ENCODE measurements at places on chromosomes 6 and 20.

DNA sequence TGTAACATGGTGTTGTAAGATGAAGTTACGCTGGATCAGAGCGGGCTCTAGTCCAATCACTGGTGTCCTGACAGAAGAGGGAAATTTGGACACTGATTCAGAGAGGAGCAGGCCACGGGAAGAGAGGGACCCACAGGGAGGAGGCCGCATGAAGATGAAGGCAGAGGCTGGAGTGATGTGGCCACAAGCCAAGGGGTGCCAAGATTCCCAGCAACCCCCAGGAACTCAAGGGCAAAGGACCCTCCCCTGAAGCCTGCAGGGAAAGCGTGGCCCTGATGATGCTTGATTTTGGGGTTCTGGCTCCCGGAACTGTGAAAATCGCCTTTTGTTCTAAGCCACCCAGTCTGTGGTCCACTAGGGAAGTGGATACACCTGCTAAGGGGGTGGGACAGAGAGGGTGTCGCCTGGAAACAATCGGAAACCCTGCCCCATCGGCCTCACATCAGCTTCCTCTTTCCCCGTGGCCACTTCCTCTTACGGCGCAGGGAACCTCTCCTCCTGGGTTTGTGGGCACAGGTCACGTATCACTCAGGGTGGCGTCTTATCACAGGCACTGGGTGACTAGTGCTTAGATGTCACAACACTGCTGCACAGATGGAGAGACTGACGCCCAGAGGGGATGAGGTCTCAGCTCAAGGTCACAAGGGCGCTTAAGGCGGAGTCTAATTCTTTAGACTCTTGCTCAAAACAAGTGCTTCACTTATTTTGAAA lies 58.0 kb downstream of the SULF2 start:
- peak; percentile 80 for DNase-seq

GRCh38 chr20:59525500-59526241 lies 78.7 kb upstream of the PHACTR3 start:
- peak; percentile 54 for DNase-seq

- DNase-seq = no peak
Observed at GRCh38 chr6:72661411-72661810, 39.5 kb downstream of the KCNQ5 start.

- DNase-seq = no peak
Observed at GRCh38 chr20:4151991-4152695, 136.8 kb upstream of the RNF24 start.

DNA sequence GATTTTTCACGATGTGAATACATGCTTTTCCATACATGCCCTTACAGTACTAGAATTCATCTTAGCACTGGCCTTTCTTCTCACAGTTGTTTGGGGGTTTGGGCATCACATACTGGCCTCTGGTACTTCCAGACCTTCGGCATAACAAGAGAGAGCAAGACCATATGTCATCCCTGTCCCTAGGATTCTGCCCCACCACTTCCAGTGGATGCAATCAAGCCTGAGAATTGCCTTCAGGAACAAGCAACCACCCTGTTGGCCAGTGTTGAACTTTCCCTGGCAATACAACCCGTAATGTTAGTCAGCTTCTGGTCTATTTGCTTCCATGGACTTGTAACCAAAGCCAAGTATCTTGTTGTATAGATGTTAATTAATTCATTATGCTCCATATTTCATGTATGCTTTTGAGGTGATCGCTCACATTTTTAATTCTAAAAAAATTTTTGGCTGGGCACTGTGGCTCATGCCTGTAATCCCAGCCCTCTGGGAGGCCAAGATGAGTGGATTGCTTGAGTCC lies 15.4 kb upstream of the SLPI start:
- no peak for DNase-seq

Measured in activated CD4-positive, alpha-beta T cell treated with anti-CD3 and anti-CD28 coated beads, Interleukin-2, amount 50 U/mL, for 48 hours (primary cell).